ENCODE measurements at places on chromosomes 1 and 21. TPM values are rescaled to one million over a fixed set of nuclear protein-coding genes. Genes with fewer than 3 reads are reported as not detected.

- no peak for DNase-seq
Observed at GRCh38 chr1:152946248-152946647, 758 bp upstream of the SPRR5 start.

DNA sequence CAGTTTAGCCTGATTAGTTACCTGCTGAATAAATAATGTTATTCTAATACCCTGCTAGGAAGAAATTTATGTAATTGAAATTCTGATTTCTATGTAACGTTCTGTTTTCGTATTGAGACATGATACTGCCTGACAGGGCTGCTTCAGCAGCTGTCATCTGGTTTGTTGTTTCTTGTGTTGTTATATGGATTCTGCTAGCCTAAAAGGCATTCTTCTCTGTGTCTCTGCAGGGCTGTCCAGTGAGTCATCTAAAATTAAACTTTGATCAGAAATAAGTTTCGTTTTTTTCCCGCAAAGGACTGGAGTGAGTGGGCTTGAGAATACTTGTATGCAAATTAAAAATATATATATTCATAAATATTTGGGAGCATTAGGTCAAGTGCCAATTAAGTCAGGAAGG lies 93.0 kb downstream of the DYRK1A start:
- no peak for DNase-seq

- DNase-seq = peak; percentile 45
Observed at GRCh38 chr1:97906567-97907241, 14.1 kb downstream of the DPYD start.

- no peak for DNase-seq
Observed at GRCh38 chr1:94111879-94112278, 9.1 kb downstream of the ABCA4 start.

DNA sequence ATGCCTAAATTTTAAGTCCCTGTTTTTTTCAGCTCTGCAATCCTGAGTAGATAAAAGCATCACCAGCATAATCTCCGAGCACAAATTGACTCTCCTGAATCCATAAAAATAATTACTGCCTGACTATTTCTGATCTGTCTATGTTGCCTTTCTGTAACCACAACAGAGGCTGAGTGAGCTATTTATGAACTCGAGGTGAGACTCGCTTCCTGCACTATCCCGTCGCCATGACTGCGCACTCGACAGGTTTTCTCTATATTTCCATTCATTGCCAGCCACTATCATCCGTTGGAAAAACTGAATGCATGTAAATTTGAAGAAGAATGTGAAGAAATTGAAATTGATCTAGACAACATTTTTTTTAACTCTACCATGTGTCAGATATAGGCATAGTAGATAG lies 897.2 kb downstream of the ADGRL2 start:
- no peak for DNase-seq

DNA sequence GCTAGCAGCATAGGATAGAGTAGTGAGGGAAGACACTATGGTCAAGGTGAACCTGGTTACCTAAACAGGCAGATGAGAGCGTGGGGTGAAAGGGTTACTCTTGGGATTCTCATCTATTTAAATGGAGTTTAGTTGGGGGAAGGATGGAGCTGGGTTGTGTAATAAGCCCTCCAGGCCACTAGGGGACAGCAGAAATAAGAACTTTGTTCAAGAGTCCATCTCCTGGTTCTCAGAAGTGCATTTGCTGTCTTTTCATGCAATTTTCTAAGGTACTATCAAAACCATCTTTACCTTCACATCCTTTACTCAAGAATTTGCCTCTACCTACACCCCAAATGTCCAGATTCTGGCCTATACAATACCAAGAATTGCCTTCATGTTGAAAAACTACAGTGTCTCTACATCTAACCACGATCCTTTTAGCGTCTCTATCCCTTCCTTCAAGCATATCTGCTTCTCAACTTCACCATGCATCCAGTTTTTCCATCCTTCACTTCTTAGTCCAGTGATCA lies 28.0 kb downstream of the SLAMF1 start:
- DNase-seq = no peak

DNA sequence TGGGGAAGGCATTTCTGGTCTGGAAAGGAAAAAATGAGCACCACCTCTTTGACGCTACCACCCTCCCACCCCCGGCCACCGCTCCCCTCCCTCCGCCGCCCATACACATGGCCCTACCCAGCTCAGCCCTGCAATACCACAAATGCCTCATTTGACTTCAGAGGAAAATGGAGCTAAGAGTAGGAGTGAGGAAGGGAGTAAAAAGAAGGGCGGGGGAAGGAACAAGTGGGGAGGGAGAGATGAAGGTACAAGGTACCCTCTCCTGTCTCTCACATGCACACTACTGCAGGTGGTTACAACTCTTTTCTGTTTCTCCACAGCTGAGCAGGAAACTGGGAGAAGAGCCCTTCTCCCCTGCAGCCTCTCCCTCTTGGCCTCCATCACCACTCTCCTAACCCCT lies 7.1 kb downstream of the SYT2 start:
- no peak for DNase-seq

GRCh38 chr1:192491804-192492554 lies 83.6 kb upstream of the RGS1 start:
- DNase-seq = no peak

DNA sequence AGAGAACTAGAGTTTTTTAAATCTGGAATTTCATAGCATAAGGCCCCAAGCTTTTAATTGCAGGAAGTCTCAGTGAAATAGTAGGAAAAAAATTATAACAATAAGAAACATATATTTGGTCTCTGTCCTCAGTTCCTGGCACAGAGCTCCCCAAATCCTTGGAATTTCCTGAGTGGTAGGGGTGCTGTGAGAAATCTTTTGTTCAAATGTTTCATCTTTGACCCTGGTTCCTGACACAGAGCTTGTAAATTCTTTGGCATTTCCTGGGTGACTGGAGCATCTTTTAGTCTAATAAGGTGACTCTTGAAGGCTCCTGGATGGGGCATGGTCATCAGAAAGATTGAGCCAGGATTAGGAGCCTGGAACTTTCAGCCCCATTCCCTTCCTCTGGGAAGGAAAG lies 225.7 kb upstream of the AJAP1 start:
- DNase-seq = no peak

DNA sequence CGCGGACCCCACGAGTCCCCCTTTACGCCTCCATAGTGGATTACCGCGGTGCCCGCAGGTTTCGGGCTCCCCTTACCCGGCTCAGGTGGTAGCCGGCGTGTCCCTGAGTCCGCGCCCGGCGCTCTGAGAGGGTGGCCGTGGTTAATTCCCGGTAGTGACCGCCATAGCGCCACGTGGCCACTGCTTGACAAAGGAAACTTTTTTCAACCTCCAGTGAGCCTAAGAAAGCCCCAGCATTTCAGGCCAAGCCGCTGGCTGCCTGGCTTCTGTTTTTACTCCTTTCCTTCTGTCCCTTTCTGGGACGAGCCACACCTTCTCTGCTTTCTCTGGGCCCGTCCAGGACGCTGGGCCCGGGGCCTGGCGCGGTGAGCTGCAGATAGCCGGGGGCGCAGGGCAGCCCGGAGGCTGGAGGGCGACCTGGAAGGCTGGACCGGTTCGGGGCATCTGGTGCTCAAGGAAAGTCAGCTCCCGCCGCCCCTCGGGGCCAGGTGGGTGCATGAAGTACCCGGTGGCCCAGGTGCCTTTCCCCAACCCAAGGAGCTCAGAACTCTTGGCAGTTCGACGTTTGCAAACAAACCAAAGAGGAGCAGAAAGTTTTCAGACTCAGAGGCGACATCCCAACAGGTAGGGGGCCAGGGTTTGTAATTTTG lies 540 bp upstream of the C1orf198 start:
- DNase-seq = no peak

- no peak for DNase-seq
Observed at GRCh38 chr1:87388411-87388810, 59.7 kb downstream of the LMO4 start.

DNA sequence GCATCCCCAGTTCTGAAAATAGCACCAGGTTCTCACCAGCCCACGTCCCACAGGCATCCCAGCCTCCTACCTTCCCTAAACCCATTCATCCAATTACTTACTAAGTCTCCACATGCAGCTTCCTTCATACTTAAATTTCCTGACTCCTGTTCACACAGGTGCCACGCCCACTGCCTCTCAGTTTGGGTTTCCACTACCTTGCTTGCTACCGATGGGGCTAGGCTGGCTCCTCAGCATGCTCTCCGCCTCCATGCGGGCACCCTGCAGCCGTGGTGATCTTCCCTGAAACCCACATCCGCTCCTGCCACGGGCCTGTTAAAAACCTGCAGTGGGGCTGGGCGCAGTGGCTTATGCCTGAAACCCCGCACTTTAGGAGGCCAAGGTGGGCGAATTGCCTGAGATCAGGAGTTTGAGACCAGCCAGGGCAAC lies 70.4 kb upstream of the ANGPTL1 start:
- no peak for DNase-seq

DNA sequence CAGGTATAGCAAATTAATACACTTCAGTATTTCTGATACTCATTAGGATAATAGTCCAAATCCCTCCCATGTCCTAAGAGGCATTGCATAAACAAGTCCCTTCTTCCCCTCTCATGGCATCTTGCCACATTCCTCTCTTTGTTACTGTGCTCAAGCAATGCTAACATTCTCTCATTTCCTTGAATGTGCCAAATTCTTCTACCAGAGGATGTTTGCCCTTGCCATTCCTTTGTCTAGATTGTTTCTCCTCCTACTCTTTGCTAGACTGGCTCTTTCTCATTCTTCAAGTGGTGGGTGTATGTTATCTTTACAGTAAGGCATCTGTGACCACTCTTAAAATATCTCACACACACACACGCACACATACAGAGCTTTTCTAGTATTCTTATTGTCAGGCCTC lies 621.0 kb upstream of the CXADR start:
- DNase-seq = no peak

DNA sequence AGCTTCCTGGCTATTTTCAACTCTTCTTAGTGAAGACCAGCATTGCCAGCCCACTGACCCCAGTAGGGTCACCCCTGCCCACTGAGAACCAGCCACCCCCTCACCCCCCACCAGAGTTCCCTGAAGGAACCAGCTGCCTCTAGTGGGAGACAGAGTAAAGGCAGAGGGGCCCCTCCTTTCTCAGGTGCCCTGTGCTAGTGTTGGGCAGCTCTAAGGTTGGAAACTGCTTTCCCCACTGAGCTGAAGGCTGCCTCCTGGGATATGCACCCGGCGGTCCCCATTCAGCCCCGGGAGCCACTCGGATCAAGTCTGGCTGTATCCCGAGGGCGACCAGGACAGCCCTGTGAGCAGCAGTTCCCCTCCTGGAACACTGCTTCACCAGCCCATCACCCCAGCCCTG lies 111.0 kb downstream of the PGBD5 start:
- no peak for DNase-seq

- DNase-seq = no peak
Observed at GRCh38 chr1:231600458-231600976, 26.1 kb upstream of the DISC1 start.

- no peak for DNase-seq
Observed at GRCh38 chr1:227140376-227140775, 177.9 kb downstream of the CDC42BPA start.

DNA sequence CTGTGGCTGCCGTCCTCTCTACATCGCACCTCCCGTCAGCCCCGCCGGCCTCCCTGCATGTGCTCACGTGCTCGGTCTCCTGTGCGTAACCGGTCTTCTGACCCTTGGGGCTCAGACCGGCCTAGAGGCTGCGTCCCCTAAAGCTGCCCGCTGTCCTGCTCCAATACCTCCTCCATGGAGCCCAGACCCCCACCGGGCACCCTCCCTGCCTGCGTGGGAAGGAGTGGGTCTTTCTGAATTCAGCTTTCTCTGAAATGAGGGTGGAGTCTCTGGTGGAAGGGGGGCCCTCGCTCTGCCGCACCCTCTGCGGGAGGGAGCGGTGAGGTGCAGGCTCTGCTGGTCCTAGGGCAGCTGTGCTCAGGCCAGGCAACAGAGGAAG lies 18.7 kb upstream of the POFUT2 start:
- no peak for DNase-seq

GRCh38 chr1:156692925-156693847 lies 12.2 kb downstream of the CRABP2 start:
- peak; percentile 71 for DNase-seq

- DNase-seq = no peak
Observed at GRCh38 chr1:29664711-29665110, 428.4 kb downstream of the PTPRU start.

DNA sequence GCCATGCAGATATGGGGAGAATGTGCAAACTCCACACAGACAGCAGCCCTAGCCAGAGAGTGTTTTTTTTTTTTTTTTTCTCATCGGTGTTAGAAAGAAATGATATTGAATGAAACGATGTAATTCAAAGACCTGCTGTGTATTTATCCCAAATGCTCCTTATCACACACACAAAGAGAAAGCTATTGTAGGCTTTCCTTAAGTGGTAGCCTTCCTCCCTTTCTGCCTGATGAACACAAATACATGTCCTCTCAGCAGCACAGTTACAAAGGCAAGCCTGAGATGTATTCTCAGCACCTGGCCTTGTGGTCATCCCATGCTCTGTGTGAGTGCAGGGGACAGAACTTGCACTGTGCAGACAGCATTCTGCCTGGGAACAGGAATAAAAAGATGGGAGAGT lies 93.8 kb downstream of the PLPPR5 start:
- no peak for DNase-seq

- no peak for DNase-seq
Observed at GRCh38 chr1:113401728-113402127, 11.4 kb downstream of the MAGI3 start.

GRCh38 chr1:20148571-20149500 lies 9.7 kb downstream of the PLA2G2F start:
- DNase-seq = no peak

GRCh38 chr1:156648951-156649350 lies 7.0 kb downstream of the BCAN start:
- DNase-seq = no peak

GRCh38 chr1:73736125-73736524 lies 461.9 kb downstream of the LRRIQ3 start:
- DNase-seq = no peak

DNA sequence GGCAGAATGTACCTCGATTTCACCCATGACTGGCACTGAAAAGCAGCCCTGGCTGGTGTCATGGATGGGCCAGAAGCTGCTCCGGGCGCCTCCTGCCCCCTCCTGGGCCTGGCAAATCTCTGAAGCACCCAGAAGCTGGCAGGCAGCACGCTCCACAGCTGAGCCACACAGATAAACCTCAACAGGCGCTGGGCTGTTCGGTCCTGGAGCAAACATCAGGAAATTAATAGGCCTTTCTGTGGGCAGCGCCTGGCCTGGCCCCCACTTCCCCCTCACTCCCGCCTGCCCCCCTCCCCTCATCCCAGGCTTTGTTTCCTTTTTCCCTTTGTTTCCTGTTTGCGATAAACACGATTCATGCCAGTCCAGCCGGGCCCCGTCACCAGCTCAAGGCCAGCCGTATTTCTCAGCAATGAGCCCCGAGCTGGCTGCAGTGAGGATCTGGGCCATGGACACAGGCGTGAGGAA lies 20.1 kb upstream of the DISP3 start:
- DNase-seq = no peak

Gene OPTC
- total RNA-seq = not detected

Gene CTSE
- 25.3 TPM for total RNA-seq

Gene ITGB3BP
- 37.6 TPM for total RNA-seq

Gene MIGA1
- total RNA-seq = 19.4 TPM

Gene CREB3L4
- 13.9 TPM for total RNA-seq

Gene PADI2
- 1.8 TPM for total RNA-seq

Gene CDC42BPA
- total RNA-seq = 51.5 TPM

Gene TGFBR3
- total RNA-seq = 102 TPM

All from ureter (tissue), 1 donor.